Naive thymus-derived CD8-positive, alpha-beta T cell (primary cell): ENCODE measurements at places on chromosomes 11 and 22. TPM values are rescaled to one million over a fixed set of nuclear protein-coding genes. Genes with fewer than 3 reads are reported as not detected.

The NAA40 gene
- 24.2 TPM for total RNA-seq

The SHISA8 gene
- total RNA-seq = not detected

The RGL4 gene
- 15.2 TPM for total RNA-seq

- DNase-seq = no peak
These were observed at the start of gene C1QTNF6 for GRCh38 chr22:37187891-37188761. C1QTNF6 (minus strand) TSS chr22:37188247; CDS start chr22:37188213, 34 bp downstream.

DNA sequence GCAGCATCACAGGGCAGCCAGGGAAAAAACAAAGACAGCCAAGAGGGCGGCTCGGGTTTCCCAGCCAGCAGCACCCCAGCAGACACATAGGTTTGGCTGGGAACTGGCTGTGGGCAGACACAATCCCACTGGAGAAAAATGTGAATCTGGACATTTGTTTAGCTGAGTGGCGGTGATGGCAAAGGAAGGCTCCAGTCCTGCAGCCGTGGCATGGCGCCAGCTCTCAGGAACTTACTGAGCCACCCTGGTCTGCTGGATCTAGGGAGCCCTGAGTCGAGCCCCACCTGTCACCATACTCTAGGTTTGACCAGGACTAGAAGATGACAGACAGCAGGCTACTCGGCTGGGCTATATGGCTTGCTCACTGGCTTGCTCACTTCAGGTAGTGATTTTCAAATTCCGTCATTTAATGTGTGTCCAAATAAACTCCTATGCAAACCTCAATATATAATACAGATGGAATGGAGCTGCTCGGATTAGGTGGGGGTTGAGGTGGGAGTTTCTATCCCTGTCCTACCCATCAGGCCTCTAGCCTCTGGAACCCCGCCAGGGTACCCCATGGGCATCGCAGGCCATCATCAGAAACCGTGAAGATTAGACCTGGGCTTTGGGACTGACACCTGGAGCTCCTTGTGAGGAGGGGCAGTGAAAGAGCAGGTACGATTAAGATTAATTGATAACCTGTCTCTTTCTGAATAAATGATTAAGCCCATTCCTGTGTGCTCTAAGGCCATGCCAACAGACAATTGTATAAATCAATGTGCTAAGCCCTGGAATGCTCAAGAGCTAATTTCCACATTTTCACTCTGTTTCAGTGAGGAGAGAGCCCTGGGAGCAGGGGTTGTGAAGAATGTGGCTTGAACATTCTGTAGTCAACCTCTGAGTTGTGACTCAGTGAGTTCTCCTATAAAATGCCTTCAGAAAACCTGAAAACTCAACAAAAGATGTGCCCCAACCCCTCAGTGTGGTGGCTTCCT is 42.5 kb downstream of the GALNT18 start:
- no peak for DNase-seq

DNA sequence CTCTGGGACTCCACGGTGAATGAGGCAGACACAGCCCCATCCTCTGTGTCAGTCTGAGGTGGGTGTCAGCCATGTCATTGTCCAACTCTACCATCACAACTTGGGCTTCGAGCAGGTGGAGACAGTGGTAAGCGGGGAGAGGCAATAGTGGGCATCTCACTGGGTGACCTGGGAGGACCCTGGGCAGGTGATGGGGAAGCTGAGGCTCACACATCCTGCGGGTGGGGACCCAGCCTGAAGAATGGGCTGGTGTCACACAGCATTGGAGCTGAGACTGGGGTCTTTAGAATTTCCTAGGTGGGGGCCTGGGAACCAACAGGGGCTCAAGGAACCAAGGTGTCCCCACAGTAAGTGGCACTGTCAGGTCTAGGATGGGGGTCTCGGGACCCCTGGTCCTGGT is 7.0 kb upstream of the SMARCB1 start:
- no peak for DNase-seq

- DNase-seq = no peak
These were observed 6.4 kb upstream of the ARFGAP3 start for GRCh38 chr22:42863349-42863961.

GRCh38 chr11:47360341-47360740 is 7.8 kb upstream of the MYBPC3 start:
- DNase-seq = no peak

GRCh38 chr11:96036863-96037262 is 113.0 kb upstream of the MTMR2 start:
- no peak for DNase-seq

DNA sequence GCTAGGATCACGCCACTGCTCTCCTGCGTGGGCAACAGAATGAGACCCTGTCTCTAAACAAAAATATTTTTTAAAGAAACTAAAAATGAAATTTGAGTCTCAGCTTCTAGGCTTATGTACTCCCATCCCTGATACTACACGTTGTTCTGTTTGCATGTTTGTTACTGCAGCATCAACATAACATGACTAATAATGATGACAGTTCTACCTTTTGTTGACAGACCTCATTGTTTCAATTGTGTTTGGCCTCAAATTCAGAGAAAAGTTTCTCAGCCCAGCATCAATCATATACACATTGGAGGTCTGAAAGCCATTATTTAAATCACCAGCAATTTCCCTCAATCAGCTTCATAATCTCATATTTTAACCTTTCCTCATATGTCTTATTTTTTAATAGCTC is 20.8 kb downstream of the LAYN start:
- DNase-seq = no peak

GRCh38 chr11:110774138-110775014 is 62.1 kb upstream of the ARHGAP20 start:
- DNase-seq = no peak

DNA sequence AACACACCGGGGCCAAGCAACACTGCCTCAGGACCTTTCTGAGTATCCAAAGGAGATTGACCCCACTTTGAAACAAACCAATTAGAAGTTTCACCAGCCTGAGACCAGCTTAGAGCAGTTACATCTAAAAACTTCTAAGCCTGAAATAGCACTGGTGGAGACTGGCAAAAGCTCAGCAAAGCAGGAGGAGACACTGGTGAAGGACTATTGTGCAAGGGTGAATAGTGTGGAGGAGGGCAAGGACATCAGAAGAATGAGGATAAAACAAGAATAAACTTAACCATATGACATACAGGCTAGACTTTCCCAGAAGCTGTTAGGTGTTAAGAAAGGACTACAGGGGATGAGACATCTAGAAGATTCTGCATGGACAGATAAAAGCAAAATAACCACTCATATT is 152.4 kb downstream of the FCHSD2 start:
- DNase-seq = no peak
